AG08396 (cell line): ENCODE measurements at places on chromosomes 12 and 14.

- DNase-seq, result no peak
Measured at GRCh38 chr12:116174006-116174405, 103.5 kb downstream of the MED13L start.

- DNase-seq, result no peak
Measured at GRCh38 chr12:105552056-105552455, 221.6 kb downstream of the C12orf75 start.

DNA sequence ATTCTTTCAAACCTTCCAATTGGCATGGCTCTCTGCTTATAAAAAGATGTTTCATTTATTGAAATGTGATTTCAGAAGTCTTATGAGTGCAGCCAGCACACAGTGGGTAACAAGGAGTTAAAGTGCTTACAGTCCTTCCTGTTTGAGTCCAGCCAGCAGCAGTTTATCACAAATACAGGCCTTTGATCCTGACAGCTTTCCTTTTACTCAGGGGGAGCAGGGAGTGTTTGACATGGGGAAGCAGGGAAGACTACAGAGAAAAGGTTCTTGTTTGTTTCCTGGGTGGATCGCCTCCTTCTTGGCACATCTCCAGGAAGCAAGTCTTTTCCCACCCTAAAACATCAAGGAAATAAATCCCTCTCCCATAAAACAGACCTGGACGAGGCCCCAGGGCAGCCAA lies 216.1 kb downstream of the MSRB3 start:
- no peak for DNase-seq

DNA sequence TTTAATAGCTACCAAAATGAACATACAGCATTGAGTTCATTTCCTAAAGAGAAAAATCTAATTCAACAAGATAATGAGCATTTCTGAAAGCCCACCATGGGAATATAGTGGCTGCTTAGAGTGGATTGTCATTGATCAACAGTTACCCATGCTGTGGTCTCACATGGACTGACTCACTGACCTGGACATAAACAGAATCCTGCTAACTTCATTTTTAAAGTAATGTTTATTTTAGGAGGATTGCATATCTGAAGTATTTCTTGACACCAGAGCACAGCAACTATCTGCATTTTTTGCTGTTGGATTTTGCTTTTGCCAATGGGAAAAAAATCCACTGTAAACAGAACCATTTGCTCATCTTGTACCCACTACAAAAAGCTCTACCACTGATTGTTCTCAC lies 71.7 kb downstream of the KCNC2 start:
- no peak for DNase-seq

DNA sequence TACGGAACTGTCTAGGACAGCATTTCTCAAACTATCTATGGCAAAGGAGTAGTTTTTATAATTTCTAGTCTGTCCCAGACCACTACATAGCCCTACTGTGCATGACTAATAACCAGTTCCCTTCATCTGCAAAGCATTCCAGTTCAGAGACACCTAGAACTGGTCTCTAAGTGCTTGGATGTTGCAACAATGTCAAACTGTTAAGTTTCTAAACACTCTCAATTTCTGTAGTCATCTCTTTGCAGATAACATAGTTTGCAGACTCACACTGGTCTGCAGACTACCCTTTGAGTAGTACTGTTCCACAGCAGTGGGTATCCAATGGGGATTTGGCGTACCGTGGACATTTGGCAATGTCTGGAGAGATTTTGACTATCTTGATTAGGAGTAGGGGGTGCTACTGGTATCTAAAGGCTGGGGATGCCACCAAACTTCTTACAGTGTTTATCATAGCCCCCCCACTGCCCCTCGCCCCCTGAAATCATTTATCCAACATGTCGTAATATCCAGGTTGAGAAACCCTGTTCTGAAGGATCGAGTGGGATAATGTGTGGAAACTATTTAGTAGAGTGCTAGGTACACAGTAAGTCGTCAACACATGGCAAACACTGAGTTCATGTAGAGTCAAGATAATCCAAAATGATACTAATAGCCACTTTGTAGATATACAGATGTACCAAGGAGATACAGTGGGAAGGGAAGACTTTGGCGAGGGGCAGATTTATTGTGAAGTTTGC lies 1.7 kb downstream of the C12orf76 start:
- no peak for DNase-seq

DNA sequence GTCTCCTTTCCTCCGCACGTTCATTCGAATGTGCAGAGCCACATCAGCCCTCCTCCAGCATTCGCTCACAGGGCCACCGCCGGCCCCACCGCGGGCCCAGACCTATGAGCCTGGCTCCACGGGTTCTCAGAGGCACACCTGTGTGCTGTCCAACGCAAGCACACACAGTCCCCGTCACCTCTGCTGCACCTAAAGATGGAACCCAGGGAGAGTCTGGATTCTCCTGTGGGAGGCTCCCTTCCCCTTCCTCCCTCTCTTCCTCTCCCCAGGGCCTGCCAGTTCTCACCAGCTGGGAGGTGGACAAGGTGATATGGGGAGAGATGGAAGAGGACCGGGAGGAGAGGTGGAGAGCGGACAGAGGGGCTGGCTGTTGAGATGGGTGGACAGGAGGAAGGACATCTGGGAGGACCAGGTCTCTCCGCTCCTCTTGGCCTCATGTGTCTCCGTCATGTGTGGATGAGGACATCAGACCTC lies 4.9 kb upstream of the AQP6 start:
- no peak for DNase-seq
